Activated T-helper 9 cell treated with anti-CD3 and anti-CD28 coated beads, Interleukin-2, amount 50 U/mL, for 16 hours (primary cell): ENCODE measurements at places on chromosomes 1 and 21.

- DNase-seq: no peak
These were observed 10.8 kb upstream of the PLEKHG5 start for GRCh38 chr1:6502000-6502891.

DNA sequence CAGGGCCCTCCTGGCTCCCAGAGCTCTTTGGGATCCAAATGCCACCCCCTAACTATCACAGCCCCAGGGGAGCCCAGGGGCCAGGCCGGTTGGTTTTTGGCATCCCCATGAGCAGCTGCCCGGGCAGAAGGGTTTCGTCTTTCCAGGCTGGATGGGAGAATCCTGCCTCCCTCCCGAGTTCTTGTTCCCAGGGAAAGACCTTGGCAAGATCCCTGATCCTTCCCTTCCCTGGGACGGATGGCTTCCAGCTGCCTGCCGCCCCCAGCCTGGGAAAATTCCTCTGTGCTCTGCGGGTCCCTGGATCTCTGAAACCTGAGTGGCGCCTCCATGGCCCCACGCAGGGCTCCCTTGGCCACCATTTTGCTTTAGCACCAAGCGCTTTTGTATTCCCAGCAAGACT lies 55.6 kb downstream of the TAS1R2 start:
- no peak for DNase-seq

GRCh38 chr1:183653876-183654451 lies 848 bp upstream of the APOBEC4 start:
- no peak for DNase-seq

GRCh38 chr1:228647523-228648444 lies 87.5 kb upstream of the RHOU start:
- no peak for DNase-seq

- no peak for DNase-seq
These were observed 12.0 kb downstream of the SYT2 start for GRCh38 chr1:202698276-202698675.

DNA sequence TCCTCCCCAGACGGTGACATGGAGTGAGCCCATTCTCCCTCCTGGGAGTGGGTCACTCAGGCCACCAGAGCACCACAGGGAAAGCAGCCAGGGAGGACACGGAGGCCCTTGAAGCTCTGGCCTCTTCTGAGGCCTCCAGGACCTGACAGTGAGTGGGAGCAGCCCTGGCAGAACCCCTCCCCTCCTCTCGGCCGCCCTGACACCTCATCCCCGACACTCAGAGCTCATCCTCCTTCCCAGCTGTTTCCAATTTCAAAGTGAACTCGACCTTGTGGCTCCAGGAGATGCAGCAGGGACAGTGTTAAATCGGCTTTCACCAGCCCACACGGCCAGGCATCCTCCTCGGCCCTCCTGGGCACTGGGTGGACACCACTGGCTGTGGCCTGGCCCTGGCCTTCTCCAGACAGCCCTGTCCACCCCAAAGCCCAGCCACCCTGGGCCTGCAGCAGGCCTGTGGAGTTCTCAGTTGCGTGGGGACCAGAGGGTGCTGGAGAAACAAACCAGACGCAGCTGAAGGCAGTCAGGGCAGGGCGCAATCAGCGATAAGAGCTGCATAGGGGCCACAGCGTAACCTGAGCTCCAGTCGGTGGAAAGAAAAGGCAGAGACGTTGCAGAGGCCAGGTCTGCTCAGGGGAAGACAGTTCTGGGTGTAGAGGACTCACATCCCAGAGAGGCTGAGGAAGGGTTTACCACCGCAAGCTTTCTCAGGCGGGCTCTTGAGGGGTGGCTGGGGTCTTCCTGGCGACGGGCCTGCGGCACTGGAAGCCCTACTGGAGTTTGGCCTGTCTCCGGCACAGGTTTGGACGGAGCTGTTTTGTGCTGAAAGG lies 27.1 kb downstream of the FTCD start:
- DNase-seq: no peak

GRCh38 chr1:156148216-156148615 lies 5.2 kb upstream of the SEMA4A start:
- no peak for DNase-seq

- DNase-seq: no peak
These were observed 144.5 kb upstream of the DNAH14 start for GRCh38 chr1:224785040-224785328.

GRCh38 chr1:116738673-116739370 lies 15.4 kb upstream of the CD2 start:
- peak; percentile 62 for DNase-seq

GRCh38 chr1:172398193-172398592 lies 22.3 kb upstream of the C1orf105 start:
- no peak for DNase-seq

DNA sequence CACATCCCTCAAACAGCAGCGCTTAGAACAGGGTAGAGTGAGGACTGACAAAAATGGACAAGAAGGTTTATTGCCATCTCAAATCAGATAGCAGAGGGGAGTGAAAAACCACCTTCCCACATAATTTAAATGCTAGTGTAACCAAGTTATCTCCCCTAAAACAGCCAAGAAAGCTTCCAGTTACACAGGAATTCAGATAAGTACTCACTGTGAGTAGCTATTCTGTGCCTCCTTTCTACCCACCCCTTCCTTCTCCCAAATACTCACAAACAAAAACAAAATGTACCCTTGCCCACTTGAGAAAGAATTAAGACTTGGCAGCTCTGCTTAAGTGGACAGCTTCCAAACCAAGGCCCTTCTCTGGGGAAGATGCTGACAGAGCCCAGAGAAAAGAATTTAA lies 9.1 kb downstream of the OTUD7B start:
- DNase-seq: no peak

DNA sequence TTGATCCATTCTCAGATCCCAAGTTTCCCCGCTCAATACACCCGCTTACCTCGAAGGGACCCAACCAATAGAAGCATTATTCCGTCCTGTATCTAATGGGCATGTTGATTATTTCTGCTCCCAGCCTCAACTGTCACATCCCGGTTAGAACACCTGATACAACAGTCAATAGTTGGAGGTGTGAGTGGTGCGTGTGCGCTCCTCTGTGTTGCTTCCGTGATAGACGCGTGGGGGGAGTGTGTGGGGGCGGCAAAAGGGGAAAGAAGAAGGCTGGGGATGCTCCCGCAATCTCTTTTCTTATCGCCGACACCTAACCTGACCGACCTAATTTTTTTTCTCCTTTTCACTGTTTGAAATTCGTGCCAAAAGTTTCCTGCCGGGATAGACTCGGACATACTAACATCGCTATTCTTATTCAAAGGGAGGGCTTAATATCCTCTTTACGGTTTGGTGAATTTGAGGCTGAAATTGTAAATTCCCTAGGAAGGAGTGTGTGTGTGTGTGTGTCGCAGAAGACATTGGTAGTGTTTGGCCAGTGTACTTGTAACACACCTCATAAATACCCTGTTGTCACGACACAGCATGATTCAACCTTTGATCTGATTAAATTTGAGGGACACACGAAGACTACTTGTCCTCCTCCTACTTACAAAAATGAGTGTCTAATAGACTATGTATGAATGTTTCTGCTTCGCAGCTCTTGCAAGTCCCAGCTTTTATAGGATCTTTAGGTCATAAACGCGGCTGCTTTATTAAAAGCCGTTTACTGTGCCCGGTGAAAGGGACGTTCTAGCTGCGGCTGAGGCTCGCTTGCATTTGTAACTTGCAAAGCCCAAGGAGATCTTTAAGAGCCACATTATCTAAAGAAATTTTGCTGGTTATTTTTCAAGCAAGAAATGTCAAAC lies 1.5 kb upstream of the PROX1 start:
- no peak for DNase-seq

GRCh38 chr1:44354268-44354839 lies 703 bp downstream of the ERI3 start:
- no peak for DNase-seq

GRCh38 chr1:54273092-54273794 lies 73.3 kb downstream of the MRPL37 start:
- DNase-seq: no peak

GRCh38 chr1:199333180-199333579 lies 694.3 kb upstream of the NR5A2 start:
- DNase-seq: no peak

DNA sequence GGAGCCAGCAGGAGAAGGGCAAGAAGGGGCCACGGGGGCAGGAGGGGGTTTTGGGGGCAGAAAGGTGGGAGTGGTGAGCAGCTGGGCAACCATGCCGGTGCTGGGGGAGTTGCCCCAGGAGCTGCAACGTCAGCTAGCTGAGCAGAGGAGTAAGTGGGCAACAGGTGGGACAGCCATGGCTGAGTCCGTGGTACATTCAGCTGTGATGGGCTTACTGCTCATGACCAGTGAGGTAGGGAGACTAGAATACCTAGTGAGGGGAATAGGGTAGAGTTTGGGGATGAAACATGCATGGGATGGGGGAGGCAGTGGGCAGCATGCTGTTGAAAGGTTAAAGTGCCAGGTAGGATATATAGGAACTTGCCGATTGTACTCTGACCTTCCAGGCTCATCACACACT lies 2.4 kb downstream of the USP21 start:
- no peak for DNase-seq

- DNase-seq: no peak
These were observed 853.4 kb downstream of the KCNT2 start for GRCh38 chr1:195754874-195755273.

GRCh38 chr1:211635597-211636205 lies 39.7 kb downstream of the NEK2 start:
- DNase-seq: no peak

- no peak for DNase-seq
These were observed 64.6 kb upstream of the EFHD2 start for GRCh38 chr1:15344800-15345704.

GRCh38 chr1:72635719-72636118 lies 353.4 kb upstream of the NEGR1 start:
- DNase-seq: no peak

DNA sequence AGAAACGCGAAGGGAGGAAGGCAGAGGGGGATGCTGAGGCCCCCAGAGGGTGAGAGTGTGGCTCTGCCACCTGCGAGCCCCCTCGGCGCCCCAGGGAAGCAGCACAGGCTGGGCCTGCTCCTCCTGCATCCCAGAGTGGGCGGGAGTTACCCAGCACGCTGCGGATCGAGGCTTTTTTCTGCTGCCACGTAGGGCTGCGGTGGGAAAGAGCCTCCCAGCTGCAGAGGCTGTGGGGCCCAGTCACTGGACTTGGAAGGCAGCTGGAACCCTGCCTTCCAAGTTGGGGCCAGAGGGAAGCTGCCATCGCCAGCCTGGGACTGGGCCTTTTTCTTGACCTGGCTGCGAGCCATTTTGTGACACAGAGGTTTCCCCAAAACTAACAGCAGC lies 2.3 kb upstream of the GRIK3 start:
- DNase-seq: no peak

DNA sequence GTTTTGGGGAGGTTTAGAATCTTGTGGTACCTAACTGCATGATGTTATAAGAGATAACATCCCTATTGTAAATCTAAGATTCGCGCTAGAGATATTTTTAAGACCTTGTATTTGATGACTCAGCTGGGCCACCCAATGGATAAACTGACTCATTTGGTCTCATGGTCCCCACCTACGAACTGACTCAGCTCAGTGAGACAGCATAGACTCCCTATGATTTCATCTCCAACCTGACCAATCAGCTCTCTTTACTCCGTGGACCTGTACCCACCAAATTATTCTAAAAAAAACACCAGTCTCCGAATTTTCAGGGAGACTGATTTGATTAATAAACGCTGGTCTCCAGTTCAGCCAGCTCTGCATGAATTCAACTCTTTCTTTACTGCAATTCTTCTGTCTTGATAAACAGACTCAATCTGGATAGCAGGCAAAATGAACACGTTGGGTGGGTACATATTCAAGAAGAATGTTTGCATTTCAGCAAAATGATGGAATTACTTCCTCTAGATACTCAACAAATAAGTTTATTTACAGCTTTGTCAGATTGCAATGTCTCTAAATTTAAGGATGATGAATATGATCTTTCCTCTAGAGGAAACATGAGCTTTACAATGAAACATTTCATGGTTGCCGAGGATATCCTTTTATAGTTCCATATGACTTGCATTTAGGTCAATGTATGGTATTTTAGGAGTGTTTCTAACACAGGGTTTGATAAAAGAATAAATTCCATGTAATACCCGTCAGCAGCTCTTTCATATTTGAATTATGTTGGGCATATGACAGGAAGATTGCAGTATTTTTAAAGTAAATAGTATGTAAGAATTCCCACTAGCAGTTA lies 516.6 kb upstream of the RGS18 start:
- no peak for DNase-seq

DNA sequence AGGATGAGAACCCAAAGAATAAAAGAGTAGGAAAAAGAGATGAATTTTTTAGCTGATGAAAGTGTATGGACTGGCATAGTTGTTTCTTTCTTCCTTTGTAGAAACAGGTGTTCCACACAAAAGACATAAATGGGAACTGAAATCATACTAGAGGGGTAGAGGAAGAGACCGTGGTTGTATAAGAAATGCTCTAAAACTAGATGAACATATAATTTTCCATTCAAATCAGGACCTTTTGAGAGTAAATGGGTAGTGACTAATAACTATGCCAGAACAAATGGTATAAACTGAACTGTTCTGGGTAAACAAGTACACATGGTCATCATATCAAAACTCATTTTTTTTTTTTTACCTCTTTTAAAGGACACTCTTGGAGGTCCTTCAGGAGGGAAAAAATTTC lies 344.2 kb downstream of the VAV3 start:
- DNase-seq: no peak

- DNase-seq: no peak
These were observed 33.3 kb upstream of the ERG start for GRCh38 chr21:38531591-38531990.

GRCh38 chr1:107454791-107455190 lies 314.0 kb downstream of the NTNG1 start:
- no peak for DNase-seq

DNA sequence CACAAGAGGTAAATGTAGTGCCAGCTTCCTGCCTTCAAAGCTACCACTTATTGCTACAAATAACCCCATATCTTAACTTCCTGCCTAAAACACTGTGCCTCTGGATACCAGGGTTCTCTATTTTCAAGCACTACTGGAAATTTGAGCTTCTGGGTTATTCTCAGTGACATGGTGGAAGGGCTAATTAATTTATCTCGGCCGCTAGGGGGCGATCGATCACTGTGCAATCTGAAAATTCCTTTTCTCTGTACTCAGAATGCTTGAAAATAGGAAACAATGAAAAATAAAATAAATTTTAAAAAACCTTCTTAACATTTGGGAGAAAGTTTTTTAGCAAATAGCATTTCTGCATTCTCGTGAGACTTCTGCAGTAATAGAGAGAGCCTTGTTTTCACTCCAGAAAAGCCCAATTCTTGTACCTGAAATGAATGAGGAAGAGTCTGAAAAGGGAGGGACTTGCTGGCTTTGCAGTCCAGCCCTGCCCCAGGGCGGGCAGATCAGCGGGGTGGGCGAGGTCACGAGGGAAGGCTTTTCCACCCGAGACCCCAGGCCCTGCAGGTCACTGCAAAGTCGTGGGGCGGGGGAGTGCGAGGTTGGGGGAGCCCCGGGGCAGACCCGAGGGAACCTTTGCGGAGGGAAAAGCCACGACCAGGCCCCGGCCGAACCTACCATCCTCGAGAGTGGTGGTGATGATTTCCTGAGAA lies 276.7 kb downstream of the PCP4 start:
- DNase-seq: no peak

GRCh38 chr1:37557402-37557801 lies 662 bp downstream of the DNALI1 start:
- DNase-seq: no peak

- DNase-seq: no peak
These were observed 132.5 kb upstream of the SYT6 start for GRCh38 chr1:114286179-114286578.

GRCh38 chr1:203772836-203773235 lies 7.9 kb downstream of the LAX1 start:
- DNase-seq: no peak

- peak; percentile 17 for DNase-seq
These were observed 166.6 kb downstream of the DYRK1A start for GRCh38 chr21:37532868-37533780.
